ENCODE measurements at places on chromosomes 12 and 14.

- no peak for DNase-seq
Measured at GRCh38 chr12:24047326-24047725, 97.9 kb upstream of the SOX5 start.

DNA sequence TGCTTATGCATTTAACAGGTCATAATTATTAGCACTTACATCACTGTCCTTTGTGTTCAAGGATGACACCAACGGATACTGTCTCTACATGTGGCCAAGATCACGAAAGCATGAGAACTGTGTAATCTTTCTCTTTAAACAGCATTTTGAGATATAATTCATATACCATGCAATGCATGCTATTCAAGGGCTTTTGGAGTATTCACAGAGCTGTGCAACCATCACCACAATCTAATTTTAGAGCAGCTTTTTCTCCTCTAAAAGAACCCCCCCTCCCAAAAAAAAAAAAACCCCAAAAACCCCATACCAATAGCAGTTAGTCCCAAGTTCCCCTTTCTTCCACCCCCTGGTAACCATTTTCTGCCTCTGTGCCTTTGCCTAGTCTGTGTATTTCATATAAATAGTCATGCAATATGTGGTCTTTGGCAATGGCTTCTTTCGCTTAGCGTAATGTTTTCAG, 60.6 kb downstream of the SPRING1 start:
- DNase-seq, result no peak

DNA sequence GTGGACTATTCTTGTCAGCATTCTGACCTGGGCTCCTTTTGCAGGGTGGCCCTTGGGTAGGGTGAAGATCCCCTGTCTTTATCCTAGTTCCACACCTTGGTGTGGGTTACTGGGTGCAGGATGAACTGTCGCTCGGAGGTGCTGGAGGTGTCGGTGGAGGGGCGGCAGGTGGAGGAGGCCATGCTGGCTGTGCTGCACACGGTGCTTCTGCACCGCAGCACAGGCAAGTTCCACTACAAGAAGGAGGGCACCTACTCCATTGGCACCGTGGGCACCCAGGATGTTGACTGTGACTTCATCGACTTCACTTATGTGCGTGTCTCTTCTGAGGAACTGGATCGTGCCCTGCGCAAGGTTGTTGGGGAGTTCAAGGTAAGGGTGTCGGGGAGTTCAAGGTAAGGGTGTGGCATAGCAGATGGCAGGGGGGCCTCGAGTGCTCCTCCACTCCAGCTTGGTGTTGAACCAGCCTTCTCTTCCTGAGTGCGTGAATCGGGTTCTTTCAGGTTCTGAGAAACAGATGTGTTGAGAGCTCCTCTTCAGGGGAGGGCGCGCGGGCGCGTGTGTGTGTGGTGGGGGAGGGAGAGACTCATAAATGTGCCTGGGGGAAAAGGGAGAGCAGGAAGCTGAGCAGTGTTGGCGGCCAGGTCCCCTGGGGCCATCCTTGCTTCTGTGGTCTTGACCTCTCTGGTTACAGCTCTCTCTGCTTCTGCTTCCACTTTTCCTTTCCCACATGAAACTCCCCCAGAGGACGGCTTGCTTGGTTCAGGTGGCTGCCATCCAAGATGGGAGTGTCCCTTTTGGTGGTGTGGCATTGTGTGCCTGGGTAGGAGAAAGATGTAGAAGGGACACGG, 4.0 kb downstream of the ATG101 start:
- no peak for DNase-seq

- DNase-seq, result no peak
Measured at GRCh38 chr14:94823556-94824341, 53.8 kb upstream of the GSC start.

DNA sequence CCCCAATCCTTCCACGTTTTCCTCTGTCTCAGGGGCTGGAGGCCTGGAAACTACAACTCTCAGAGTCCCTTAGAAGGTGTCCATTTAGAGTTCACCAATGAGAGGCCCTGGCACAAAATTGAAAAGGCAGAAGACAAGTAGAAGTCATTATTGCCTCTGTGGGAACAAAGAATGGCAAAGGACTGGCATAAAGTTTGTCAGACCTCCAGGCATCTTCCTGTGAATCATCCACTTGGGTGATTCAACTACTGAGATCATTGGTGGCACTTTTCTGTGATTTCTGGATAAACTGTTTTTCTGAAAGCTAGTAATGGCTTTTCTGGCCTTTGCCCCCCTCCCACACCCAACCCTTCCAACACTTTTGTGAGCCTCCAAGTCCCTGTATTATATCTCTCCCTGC, 42.6 kb upstream of the C12orf42 start:
- no peak for DNase-seq

DNA sequence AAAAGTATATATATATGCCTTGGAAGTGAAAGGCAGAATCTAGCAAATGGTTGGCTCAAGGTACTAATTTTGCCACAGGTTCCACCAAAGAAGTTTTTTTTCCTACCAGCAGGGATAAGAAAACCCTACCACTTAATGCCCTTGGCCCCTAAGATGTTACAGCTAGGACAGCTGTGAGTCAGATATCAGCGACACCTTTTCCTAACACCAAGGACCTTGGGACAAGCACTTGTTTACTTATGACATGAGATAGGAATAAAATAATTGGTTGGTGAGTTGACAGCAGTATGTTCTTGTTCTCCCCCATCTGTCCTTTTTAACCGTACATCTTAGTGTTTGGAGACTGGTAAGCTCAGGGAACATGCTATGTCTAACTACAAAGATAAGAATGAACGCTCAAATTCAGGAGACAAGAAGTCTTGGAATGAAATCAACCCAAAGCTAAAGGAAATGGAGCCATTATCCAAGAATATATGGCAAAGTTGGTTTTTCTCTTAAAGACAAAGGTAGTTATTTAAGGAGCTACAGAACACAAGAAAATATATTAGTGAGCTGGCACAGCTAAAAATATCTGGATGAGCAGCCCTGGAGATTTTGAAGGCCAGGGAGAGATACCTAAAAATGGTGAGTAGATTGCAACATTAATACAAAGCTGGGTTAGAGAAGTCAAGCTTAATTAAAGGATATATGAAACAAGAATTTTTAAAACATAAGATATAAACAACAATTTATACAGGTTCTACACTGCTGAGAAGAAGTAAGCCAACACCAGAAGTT, 126.8 kb downstream of the TMTC1 start:
- no peak for DNase-seq
